Keratinocyte (primary cell): ENCODE measurements at places on chromosomes 6 and 20. TPM values are rescaled to one million over a fixed set of nuclear protein-coding genes. Genes with fewer than 3 reads are reported as not detected.

DNA sequence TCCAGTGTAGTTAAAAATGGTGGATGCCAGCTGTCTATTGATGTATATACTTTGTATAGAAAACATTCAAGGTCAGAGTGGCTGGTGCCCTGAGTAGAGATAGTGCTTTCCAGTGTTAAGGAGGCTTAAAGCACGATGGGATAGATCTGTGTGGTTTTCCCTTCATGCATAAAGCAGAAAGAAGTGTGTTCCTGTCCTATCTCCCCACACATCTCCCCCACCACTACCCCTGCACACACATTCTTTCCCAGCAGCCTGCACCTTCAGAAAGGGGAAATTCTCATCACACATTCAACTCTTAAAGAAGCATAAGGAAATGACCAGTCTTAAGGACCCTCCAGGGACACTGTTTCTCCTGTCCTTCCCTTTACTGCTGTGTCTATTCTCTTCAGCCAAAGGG lies 221.7 kb upstream of the TAB2 start:
- DNase-seq, result no peak

Gene ZNF334
- 0.63 to 1.3 TPM (median 1.1 TPM) in 3 replicates for polyA plus RNA-seq

GRCh38 chr6:97150932-97151331 lies 132.1 kb downstream of the MMS22L start:
- DNase-seq, result no peak

GRCh38 chr6:39416026-39416425 lies 93.5 kb upstream of the KCNK16 start:
- no peak for DNase-seq

Gene KIF13A
- 90.1 to 106 TPM (median 96.2 TPM) in 3 replicates for polyA plus RNA-seq

Gene MYMX
- 0.09 TPM in 1 of 3 replicates, not detected in the others for polyA plus RNA-seq

DNA sequence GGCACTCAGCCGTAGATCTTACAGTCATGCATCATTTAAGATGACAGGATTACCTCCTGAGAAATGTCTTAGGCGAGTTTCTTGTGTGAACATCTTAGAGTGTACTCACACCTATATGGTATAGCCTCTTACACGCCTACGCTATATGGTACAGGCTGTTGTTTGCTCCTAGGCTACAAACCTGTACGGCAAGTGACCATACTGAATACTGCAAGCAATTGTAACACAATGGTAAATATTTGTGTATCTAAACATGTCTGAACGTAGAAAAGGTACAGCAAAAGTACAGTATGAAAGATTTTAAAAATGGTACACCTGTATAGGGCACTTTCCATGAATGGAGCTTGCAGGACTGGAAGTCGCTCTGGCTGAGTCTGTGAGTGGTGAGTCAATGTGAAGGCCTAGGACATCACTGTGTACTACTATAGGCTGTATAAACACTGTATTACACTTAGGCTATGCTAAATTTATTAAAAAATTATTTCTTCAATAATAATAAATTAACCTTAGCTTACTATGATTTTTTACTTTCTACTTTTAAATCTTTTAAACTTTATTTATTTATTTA lies 541 bp upstream of the IL20RA start:
- no peak for DNase-seq

Gene PRR18
- polyA plus RNA-seq, result not detected in 3 replicates

Gene ESR1
- 0.17 to 0.77 TPM (median 0.22 TPM) in 3 replicates for polyA plus RNA-seq

Gene GLP1R
- polyA plus RNA-seq, result not detected in 3 replicates

Gene TXNDC5
- 78.4 to 112 TPM (median 110 TPM) in 3 replicates for polyA plus RNA-seq

- no peak for DNase-seq
These were observed 22.5 kb downstream of the CCDC167 start for GRCh38 chr6:37477191-37477590.

DNA sequence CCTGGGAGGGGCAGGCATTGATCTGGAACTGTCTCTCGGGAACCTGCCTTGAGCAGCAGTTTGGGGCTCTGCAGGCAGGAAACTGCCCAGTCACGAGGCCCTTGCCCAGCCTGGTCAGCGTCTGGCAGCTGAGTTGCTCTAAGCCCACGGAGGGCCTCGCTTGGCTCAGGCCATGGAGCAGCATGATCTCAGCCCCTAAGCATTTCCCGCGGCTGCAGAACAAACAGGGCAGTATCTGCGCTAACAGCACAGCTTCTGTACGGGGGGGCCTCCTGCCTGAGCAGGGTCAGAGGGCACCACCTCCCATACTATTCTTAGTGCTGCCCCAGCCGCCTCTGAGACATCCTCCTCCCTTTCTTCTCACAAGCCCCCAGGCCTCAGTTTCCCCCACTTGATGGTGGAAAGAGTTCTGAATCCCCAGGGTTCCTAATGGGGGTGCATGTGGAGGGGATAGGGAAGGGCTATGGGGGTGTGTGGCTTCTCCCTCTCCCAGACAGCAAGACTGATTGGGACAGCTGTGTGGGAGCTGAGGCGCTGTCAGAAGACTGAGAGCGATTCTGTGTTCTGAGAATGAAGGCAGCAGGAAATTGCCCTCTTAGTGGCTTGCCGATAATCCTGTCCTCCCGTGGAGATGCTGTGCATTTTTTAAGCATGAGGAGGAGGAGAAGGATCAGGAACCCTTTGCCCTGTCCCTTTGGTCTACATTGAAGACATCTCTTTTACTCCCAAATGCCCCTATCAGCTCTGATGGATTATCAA lies 46.4 kb downstream of the MOCS1 start:
- no peak for DNase-seq

GRCh38 chr6:48994811-48995210 lies 468.2 kb downstream of the MMUT start:
- DNase-seq, result no peak
